Activated T-helper 1 cell treated with anti-CD3 and anti-CD28 coated beads, Interleukin-12 subunit alpha, Interleukin-12 subunit beta, Interleukin-2, Interleukin-4 antibody, amounts not matched to agents 30 ng/mL and 10 ng/mL and 1 ng/mL, durations not matched to agents 14 hours and 24 hours and 36 hours (primary cell): ENCODE measurements at places on chromosomes 5 and 9.

- no peak for DNase-seq
Observed at GRCh38 chr5:175281714-175282113, 162.3 kb downstream of the DRD1 start.

- no peak for DNase-seq
Observed at GRCh38 chr5:164959761-164960160, 1454.3 kb downstream of the MAT2B start.

DNA sequence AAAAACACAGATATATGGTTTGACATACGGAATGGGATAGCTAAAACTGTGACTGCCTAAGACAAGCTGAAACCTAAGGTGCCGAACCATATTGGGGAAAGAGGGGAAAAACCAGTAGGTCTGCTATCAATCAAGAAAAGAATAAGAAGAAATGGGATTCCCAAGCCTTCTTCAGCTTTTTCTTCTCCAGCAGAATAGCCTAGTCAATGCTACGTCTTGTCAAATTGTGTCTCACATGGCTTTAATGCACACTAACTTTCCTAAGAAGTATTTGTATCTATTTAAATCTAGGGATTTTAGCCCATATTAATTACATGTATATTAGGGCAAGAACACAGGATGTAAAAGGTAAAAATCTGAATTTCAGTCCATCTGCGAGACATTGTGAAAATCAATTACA is 797 bp upstream of the FBXO38 start:
- no peak for DNase-seq

GRCh38 chr9:5231212-5231611 is at the start of gene INSL4:
Gene INSL4, plus strand, starts transcription at chr9:5231419. Its CDS starts 105 bp downstream, at chr9:5231524.
- no peak for DNase-seq

DNA sequence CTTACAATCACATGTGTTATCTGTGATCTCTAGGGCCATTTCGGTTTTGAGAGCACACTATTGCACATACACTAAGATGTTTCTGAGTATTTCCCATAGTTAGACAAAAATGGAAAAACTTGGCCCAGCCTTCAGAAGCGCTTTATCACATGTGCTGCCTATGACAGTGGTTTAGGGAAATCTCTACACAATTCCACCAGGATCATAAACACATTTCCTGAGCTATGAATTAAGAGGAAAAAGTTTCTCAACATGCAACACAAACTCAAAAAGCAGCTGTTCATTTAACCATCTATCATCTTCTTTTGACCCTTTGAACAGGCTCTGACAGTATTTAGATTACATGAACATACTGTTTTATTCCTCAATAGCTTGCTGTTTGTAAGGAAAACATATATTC is 15.1 kb downstream of the FGF1 start:
- DNase-seq, result no peak

- no peak for DNase-seq
Observed at GRCh38 chr5:9380109-9380508, 165.8 kb downstream of the SEMA5A start.

GRCh38 chr9:20742833-20743232 is 58.8 kb downstream of the FOCAD start:
- no peak for DNase-seq

- DNase-seq, result no peak
Observed at GRCh38 chr9:87599901-87600610, 102.4 kb downstream of the DAPK1 start.

GRCh38 chr9:112097712-112098688 is 77.1 kb downstream of the SUSD1 start:
- peak; percentile 54 for DNase-seq

- no peak for DNase-seq
Observed at GRCh38 chr5:82802954-82803353, 274.2 kb downstream of the TMEM167A start.

- no peak for DNase-seq
Observed at GRCh38 chr5:106739127-106739526, 931.6 kb downstream of the EFNA5 start.

DNA sequence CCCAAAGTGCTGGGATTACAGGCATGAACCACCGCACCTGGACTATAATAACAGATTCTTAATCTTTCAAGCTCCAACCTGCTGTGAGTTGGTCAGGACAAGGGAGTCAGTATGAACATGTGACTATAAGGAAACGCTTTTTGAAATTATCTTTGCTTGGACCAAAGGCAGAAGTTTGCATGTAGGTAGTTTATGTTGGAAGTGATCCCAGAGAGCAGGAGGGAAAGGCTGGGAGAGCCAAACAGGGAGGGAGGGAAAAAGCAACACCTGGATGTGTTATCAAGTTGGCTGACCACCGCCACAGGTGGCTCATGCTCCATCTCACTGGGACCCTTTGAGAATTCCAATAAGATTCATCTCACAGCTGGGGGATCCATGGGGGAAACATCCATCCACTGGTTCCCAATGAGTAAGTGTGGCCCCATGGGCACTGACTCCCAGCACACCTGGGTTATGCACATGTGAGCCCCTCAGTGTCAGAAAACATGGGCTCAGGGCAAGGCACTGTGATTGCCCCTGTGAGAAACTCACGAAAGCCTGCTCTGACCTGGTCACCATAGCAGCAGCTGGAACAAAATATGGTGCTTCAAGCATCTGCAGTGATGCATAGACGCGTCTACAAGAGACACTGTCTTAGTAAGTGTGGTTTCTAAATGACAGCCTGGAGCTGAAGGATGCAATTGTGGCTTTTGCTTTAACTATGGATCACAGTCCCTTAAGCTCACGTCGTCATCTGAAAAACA is 62.1 kb downstream of the ARSB start:
- no peak for DNase-seq

DNA sequence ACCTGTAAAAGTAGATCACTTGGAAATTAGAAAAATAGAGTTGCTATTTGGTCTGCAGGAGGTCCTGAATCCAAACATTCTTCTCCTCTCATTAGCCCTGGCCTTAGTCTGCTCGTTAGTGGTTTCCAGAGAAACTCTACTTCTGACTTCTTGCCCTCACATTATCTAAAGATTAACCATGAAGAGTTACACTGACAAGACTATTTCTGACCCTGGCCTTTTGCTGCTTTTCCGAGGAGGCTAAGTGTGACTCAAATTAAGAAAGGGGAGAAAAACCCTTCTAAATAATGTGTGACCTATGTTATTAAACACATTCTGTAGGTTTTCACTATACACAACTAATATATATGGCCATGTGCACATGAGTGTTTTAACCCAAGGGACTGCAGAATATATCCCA is 302.4 kb downstream of the RAB3C start:
- no peak for DNase-seq

GRCh38 chr5:149702607-149702933 is 27.5 kb upstream of the PPARGC1B start:
- no peak for DNase-seq

GRCh38 chr9:114655689-114656088 is 1.9 kb downstream of the TEX53 start:
- DNase-seq, result no peak

GRCh38 chr9:33164138-33164809 is 2.9 kb downstream of the B4GALT1 start:
- DNase-seq, result no peak

DNA sequence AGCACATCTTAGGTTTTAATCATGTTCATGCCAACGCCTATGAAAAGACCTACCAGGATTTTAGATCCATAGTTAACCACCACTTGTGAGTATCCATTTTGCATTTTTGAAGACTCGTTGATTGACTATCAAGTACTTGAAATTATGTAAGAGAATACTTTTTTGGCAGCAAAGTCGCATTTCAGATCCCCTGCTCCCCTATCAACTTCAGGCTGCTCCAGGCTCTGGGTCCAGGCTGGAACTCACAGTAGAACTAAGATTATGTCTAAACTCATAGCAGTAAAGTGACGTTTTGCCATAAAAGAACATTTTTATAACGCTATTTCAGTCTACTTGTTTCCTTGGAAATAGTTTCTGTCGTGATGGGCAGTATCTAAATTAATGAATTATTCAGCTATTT is 267.7 kb downstream of the FANCC start:
- no peak for DNase-seq

DNA sequence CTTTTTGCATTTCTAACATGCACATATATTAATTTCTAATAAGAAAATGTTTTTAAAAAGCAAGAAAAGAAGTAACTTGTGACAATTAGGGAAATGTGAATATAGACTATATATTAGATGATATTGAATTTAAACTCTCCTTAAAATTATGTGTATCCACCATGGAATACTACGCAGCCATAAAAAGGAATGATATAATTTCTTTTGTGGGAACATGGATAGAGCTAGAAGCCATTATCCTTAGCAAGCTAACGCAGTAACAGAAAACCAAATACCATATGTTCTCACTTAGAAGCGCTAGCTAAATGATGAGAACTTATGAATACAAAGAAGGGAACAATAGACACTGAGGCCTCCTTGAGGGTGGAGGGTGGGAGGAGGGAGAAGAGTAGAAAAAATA is 23.8 kb upstream of the AP3B1 start:
- DNase-seq, result no peak

DNA sequence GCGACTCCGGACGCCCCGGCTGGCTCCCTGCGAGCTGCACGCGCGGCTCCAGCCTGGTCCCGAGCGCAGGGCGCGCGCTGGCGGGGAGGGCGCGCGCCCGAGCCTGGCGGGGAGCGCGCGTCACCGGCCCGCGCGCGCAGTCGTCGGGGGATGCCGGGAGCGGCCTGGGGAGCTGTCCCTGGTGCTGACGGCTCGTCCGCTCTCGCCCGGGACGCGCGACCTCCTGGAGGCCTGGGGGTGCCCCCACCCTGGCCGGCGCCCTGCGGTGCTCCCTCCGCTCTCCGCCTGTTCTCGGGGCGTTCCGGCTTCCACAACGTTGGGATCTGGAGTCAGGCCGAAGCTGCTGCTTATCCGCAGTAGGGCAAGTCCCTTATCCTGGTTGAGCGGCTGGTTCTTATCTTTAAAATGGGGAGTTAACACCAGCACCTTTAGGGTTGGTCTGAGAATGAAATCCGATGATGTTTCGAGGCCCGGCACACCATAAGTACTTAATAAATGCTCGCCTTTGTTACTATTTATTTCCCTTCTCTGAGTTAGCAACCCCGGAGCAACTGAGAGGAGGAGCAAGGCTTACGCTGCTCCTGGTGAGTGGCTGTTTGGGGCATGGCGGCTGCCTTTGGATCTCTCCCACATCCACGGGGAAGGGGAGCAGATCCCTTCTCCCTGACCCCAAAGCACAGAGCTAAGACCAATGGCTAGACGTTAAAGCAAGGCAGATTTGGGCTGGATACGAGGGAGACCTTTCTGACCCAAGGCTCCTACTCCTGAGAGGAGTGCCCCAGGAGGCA is at the start of gene FAM163B:
TSS of gene FAM163B (minus strand) at position 79 of the 788 bp plus-strand sequence. CDS start 29,166 bp downstream, outside the sequence.
- DNase-seq, result peak; percentile 30

GRCh38 chr9:125784286-125785049 is 37.3 kb downstream of the PBX3 start:
- DNase-seq, result no peak

DNA sequence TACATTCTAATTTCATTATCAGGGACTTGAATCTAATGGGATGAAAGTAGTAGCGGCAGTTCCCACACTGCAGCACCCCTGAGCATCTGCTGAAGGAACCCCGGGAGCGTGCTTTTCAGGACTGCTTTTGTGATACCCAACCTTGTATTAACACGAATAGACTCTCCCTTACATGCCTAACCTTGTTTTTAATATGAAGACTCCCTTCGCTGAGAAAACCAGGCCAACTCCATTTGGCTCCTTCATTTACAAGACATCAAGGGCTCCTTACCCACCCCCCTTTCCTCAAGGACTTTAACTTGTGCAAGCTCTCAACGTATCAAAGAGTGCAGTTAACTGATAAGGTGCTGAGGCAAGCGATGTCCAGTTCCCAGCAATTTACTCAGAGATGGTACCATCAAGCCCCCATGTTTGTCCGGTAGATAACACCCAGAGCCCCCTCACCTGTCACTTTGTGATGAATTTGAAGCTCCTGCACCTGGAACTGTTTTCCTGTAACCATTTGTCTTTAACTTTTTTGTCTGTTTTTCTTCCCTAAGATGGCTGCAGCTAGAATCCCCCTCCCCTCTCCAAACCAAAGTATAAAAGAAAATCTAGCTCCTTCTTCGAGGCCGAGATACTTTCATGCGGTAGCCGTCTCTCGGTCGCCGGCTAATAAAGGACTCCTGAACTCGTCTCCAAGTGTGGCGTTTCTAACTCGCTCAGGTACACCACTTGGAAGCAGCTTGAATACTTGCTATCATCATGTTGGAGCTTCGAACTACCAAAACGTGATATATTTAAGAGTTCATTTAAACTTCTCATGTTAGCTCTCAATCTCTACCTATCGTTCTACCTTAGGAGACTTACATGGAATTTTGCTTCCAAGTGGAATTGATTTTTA is 10.7 kb downstream of the HNRNPH1 start:
- no peak for DNase-seq

GRCh38 chr9:112140936-112141335 is 34.2 kb downstream of the SUSD1 start:
- no peak for DNase-seq

- DNase-seq, result no peak
Observed at GRCh38 chr9:35907711-35908503, 1.4 kb upstream of the SPAAR start.

DNA sequence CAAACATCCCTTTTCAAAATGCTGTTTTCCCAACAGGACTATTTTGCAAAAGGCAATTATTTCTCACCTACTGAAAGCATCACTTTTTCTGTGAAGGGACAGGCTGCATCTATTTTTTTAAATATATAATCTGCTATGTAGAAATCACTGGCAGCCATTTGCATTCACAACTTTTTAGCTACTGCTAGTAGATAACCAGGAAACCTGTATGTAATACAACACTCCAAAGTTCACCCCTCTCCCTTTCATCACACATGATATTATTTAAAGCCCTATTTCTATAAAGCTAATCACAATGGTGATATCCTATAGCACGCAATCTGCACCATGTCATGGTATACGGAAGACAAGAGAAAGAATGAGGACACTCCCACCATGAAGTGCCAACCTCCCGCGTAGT is 9.8 kb downstream of the DMGDH start:
- no peak for DNase-seq

DNA sequence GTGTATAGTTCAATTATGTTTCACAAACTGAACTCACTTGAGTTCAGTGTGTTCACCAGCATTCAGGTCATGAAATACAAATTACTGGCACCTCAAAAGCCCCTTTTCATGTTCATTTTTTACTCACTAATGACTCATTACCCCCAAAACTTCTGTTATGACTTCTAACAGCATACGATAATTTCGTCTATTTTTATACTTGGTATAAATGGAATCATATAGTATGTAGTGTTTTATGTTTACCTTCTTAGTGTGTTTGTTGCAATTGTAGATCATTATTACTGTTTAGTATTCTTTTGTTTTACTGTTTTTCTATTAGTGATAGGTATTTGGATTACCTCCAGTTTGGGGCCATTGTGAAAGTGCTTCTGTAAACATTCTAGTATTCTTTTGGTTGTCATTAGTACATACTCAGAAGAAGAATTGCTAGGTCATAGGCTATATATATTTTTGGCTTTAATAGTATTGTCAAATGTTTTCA is 33.4 kb downstream of the DDX4 start:
- no peak for DNase-seq

DNA sequence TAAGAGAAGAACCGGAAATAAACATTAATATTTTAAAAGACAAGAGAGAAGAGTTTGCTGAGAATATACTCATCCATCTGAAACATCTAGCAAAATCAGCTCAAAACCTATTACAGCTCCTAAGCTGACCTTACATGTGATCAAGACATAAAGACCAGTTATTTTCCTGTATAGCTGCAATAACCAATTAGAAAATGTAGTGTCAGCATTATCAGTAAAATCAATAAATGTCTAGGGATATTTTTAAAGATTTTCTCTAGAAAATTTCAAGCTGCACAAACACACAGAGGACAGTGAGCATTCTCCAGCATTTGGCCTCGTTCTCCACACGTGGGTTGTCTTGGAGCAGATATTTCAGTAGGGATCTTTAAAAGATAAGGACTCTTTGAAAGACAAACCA is 127.6 kb upstream of the CACNA1B start:
- no peak for DNase-seq

- no peak for DNase-seq
Observed at GRCh38 chr5:77064040-77064439, 23.0 kb downstream of the ZBED3 start.
